ENCODE measurements at places on chromosomes 6 and 20.
A peak's percentile ranks its signal among the peaks of the same experiment; 100 is the strongest.

- no peak for DNase-seq
Measured at GRCh38 chr6:87099472-87099871, 4.6 kb upstream of the CGA start.

- no peak for DNase-seq
Measured at GRCh38 chr6:37557645-37558114, 58.0 kb upstream of the CCDC167 start.

DNA sequence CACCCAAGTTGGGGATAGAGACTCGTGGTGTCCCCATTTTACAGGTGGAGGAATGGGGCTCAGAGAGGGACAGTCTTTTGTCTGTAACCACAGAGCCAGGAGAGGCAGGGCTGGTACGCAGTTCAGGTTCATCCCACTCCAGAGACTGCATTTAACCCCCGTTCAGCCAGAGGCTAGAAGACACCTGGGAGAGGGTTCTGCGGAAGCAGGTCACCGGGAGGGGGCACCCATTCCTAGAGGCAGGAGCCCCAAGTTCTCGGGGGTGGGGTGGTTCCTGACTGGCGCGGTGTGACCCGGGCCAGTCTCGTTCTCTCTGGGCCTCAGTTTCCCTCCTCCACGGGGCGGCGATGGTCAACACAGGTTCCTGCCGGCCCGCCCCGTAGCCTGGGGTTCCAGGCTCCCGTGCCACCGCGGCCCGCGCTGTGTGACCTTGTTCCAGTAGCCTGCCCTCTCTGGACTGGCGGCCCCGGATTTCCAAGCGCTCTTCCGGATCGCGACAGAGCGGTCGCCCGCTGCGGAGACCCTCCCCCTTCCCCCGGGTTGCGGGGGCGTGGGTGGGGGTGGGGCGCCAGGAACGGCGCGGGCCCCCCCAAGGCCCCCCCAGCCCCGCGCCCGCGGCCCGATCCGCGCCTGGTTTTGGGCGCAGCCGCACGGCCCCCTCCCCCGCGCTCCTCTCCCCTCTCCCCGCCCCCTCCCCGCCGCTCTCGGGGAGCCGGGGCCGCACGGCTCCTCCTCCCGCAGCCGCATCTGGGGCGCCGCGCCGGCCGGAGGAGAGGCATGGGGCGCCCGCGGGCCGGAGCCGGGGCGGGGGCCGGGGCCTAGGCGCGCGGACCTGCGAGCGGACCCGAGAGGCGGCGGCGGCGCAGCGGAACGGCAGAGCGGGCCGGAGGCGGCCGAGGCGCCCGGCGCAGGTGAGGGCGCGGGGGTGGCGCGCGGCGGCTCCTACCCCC lies at the start of gene DLGAP4:
TSS of gene DLGAP4 (plus strand) at position 738 of the 950 bp plus-strand sequence. CDS start 125,379 bp downstream, outside the sequence.
- DNase-seq, result no peak

DNA sequence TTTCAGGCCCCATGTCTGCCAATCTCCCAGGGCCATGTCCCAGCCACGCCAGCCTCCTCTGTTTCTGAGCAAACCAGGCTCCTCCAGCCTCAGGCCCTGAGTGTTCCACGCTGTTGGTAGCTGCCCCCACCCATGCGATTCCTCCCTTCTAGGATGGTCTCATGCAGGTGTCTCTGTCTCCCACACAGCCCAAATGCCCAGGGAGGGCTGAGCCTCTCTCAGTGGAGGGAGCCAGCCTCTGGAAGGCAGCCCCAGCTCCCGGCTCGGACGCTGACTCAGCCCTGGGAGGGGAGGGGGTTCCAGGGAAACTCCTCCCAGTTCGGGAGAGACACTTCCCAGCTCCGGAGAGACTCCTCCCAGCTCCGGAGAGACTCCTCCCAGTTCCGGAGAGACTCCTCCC lies 122.9 kb upstream of the AFDN start:
- DNase-seq, result no peak

GRCh38 chr6:145480024-145480423 lies 255.3 kb downstream of the EPM2A start:
- no peak for DNase-seq

DNA sequence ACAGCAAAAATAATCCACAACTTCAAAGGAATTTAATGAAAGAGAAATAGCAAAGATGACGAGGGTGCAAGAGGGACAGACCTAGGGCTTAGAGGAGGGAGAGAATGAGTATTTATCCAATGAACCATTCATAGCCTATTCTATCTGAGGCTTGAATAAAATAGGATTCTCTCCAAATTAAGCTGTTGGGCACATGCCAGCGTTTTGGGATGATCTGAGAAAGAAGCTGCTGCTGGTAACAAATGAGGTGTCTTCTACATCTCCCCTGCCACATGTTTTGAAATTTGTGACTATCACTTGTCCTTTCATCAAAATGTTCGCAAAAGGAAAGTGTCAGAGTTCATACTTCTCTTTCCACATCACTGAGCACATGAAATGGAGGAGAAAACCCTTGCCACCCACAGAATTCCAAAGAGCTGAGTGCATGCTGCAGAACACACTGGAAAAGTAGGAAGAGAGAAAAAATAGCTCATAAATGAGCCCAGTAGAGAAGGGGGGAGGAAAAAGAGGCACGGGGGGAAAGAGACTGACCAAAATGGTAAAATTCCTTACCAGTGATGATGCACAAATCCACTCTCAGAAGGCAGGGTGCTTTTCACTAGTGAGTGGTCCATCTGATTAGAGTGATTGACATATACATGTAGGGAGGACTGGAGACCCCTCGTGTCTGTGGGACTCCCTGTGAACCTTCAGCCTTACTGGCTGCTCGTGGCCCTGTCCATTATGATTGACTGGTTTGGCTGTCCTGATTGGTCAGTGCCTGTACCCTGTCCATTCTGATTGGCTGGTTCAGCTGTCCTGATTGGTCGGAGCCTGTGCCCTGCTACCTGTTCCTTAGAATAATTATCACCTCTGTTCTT lies 180.5 kb downstream of the OGFRL1 start:
- DNase-seq, result no peak

DNA sequence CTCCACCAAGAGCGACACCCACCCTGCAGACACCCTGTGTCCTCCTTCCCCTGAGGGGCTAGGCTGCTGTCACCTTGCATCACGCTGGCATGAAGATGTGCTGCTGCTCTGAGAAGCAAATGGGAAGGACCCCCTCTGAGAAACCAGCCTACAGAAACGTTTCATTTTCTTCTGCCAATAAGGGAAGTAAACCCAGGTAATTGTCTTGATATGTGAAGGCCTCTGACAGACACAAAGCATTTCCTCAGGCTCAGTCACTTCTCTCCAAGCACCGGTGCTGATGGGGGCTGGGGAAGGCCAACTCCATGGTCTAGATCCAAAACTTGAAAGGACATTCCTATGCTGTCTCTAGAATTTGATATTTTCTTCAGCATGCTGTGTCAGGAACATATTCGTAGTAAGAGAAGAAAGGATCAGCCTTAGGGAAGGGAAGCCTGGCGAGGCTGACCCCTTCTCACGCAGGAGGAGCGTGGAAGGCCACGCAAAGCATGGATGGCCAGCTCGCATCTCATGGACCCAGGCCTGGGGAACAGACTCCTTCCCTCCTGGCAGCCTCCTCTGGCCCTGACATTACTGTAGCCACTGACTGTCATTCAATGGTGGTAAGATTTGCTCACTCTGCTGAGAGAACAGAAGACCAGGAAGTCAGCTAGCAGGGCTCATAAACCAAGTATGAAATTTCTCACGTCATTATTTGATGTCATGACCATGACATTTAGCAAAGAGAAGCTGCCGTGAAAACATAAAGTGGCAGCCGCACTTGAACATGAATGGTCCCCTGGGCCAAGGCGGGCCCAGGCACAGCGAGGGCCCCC lies 20.4 kb downstream of the ACSS1 start:
- no peak for DNase-seq

GRCh38 chr6:121485359-121485811 lies 49.9 kb downstream of the GJA1 start:
- no peak for DNase-seq

- no peak for DNase-seq
Measured at GRCh38 chr20:3686867-3687321, 5.1 kb upstream of the ADAM33 start.

DNA sequence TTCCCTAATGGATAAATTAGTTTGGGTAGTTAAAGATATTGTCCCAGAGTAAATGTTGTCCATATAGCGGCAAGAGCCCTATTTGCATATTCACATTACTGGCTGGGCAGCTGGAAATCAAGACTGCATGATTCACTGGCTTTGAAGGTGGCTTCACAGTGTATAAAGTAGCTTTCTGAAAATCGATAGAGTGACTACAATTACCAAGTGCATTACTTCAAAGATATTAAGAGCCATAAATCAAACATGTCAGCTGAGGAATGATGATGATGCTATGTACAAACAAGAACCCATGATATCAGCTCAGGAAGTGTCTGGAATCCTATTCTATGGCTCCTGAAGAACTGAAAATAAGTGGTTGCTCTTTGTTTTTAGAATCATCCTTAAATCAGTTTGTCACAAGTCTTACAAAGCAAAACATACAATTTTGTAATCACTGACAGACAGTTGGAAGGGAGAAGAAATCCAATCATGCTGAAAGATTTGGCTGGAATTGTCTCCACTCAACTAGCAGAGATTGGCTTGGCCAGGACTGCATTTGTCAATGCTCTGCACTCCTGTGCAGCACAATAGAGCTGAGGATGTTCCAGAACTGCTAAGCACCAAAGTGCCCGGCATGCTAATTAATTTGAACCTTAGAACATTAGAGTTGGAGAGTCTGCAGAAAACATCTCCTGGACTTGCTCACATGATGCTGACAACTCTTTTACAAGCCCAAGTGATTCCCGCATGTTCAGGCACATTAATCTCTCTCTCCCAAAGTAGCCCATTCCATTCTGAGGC lies 77.9 kb upstream of the B3GAT2 start:
- no peak for DNase-seq

GRCh38 chr6:3244003-3244831 lies 14.5 kb upstream of the PSMG4 start:
- DNase-seq, result no peak

GRCh38 chr6:12289365-12289919 lies 719 bp upstream of the EDN1 start:
- DNase-seq, result peak; percentile 52

DNA sequence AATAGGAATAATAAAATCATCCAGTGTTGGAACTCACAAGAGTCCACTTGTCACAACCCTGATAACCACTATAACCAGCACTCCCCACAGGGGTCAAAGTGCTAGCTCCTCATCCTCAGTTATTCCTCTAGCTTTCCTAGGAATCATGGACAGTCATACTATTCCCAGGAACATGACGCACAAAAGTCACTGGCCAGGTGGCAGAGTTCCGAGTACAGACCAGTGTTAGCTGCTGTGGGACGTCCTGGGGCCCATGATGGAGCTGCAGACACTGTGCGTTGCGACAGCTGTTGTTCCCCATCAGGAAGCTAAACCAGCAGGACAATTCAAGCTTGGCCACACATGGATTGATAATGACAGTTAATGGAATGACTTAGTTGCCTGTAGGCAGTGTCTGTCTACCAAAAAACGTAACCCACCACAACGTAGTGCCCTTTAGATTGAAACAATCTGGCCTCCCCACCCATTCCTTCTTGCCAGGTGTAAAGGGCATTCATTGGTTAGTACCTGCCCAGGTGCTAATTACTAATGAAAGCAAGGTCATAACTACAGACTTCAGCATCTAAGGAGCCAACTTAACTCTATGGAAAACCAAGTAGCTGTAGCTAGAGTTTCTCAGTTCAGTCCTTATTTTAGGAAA lies 17.4 kb downstream of the EZR start:
- DNase-seq, result no peak

DNA sequence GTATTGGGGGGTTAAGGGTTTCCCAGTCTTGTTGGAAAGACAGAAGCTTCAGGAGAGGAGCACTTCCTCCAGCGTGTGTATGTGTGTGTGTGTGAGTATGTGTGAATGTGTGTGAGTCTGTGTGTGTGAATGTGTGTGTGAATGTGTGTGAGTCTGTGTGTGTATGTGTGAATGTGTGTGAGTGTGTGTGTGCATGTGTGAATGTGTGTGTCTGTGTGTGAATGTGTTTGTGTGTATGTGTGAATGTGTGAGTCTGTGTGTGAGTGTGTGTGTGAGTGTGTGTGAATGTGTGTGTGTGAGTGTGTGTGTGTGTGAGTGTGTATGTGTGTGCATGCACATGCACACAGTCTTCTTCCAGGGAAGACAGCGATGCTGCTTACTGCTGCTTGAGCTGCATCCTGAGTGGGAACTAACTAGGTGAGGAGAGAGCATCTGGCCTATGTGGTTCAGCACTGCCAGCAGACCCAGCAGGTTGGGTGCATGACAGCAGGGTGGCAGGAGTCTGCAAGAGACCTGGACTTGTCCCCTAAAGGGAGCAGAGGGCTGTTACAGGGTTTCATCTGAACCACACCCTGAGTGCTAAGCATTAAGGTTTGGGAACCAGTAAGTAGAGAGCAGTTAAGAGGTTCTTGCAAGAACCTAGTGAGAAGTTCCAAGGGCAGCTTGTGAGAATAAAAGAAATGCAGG lies 22.7 kb upstream of the CCND3 start:
- DNase-seq, result no peak

DNA sequence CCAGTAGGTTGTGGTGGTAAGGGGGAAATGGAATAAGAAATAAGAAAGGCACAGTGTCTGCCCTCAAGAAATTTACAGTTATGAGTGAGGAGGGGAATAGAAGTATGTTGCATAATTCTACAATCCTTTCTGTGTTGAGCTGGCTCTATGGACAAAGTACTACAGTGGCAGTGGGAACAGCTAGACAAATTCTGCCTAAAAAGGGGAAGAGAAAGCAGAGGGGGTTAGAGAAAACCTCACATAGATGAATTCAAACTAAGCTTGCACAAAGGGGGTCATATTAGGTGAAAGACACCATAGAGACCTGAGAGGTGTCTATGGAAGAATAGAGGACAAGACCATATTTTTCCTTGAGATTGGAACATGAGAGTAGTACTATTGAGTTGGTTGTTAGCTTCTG lies 146.9 kb upstream of the VGLL2 start:
- no peak for DNase-seq

DNA sequence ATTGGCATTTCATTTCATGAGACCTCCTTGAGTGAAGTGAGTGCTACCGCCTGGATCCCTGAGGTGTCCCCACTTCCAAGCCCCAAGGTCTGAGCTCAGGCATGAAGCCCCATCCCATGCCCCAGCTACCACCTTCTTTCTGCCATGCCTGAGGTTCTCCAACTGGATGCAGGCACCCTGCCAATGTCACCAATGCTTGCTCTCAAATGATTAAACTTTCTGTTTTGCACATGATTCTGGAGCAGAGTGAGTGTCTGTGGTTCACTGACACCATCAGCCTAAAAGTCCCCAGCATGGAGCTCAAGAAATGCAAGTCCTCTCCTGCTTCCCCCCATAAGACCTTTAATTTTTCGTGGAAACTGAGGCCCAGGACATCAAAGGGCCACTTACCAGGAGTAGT lies 43.7 kb upstream of the BPIFA2 start:
- DNase-seq, result no peak

- DNase-seq, result no peak
Measured at GRCh38 chr6:9576521-9576920, 838.4 kb downstream of the TFAP2A start.

GRCh38 chr20:57835074-57835452 lies 125.2 kb upstream of the PMEPA1 start:
- DNase-seq, result no peak
